ENCODE measurements at places on chromosomes 1 and 21. TPM values are rescaled to one million over a fixed set of nuclear protein-coding genes. Genes with fewer than 3 reads are reported as not detected.

Gene LMX1A
- total RNA-seq = not detected

Gene LAMC2
- not detected for total RNA-seq

Gene SPATA45
- total RNA-seq = 0.68 TPM

Gene FAM78B
- 1.5 TPM for total RNA-seq

Gene DIRAS3
- total RNA-seq = 1.1 TPM

Gene KRTAP10-8
- total RNA-seq = not detected

Gene HSPG2
- total RNA-seq = 103 TPM

Gene ITSN1
- total RNA-seq = 66.5 TPM

Gene KCNK2
- total RNA-seq = 5.0 TPM

Gene WNT3A
- total RNA-seq = not detected

Gene HFM1
- 7.1 TPM for total RNA-seq

Gene EDN2
- total RNA-seq = not detected

Gene SMIM1
- total RNA-seq = 4.7 TPM

Gene CNR2
- not detected for total RNA-seq

Gene AADACL3
- total RNA-seq = not detected

Gene SH2D1B
- not detected for total RNA-seq

Gene GJB3
- total RNA-seq = not detected

Gene TMCC2
- total RNA-seq = 16.1 TPM

Gene CRYBG2
- 6.3 TPM for total RNA-seq

Gene NUP210L
- total RNA-seq = 0.05 TPM

Gene TFF2
- not detected for total RNA-seq

Gene DCST1
- not detected for total RNA-seq

Gene SLC6A9
- total RNA-seq = 20.9 TPM

Gene SPRR3
- not detected for total RNA-seq

Gene SLC9C2
- not detected for total RNA-seq

Gene CFHR1
- 0.56 TPM for total RNA-seq

Gene B3GALT2
- 0.84 TPM for total RNA-seq

Gene ZZZ3
- 52.4 TPM for total RNA-seq

Gene PRR9
- not detected for total RNA-seq

Gene GATAD2B
- total RNA-seq = 52.5 TPM

Gene NME7
- total RNA-seq = 25.7 TPM

Gene NOTCH2
- 84.2 TPM for total RNA-seq

Gene SYT14
- 4.1 TPM for total RNA-seq

Gene SEC16B
- total RNA-seq = 2.1 TPM

Gene DEPDC1
- 31.6 TPM for total RNA-seq

Gene PERM1
- not detected for total RNA-seq

Gene AIRE
- total RNA-seq = not detected

Gene TMEM82
- total RNA-seq = not detected

Gene HMCN1
- 18.1 TPM for total RNA-seq

Gene CATSPER4
- not detected for total RNA-seq

Gene PTPN7
- total RNA-seq = not detected

Gene CLCA1
- not detected for total RNA-seq

Gene CDKN2C
- 3.5 TPM for total RNA-seq

Gene DDR2
- 2.6 TPM for total RNA-seq

All from neural crest cell (in vitro differentiated cells).